ENCODE measurements at places on chromosomes 12 and 14.
A peak's percentile ranks its signal among the peaks of the same experiment; 100 is the strongest.

DNA sequence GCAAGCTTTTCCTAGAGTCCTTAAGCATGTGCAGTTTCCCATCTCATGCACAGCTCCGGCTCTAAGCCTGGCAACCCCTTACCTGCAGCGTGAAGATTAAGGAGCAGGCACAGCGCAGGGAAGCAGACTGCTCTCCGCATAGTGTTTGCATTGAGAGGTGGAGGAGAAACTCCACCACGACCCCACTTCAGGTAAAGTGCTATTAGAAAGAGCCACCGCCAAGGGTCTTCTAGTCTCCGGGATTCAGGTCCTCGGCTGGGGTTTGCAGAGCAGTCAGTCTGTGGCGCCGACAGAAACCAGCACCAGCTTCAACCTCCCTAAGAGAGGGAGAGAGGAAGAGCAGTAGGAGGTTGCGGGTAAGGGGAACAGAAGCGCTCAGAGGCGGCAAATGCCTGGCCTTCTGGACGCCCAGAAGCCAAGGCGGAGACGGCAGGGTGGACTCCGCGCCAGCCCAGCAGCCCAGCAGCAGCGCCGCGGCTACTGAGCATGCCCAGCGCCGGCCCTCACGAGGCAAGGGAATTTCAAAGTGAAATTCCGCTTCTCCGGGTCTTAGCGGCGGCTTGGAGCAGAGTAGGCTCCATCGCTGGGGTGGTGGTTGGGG lies at the start of gene PTPRR:
TSS of gene PTPRR (minus strand) at position 488 of the 601 bp plus-strand sequence. CDS start at position 140, 348 bp downstream.
- DNase-seq: no peak
- no peaks in the 10 kb centered on the region for H3K36me3 ChIP-seq
- H3K27ac ChIP-seq: no peak within 1 kb of the TSS
- H3K4me1 ChIP-seq: no peaks in the 10 kb centered on the region
- peaks cover 19% of the 10 kb centered on the region for H3K27me3 ChIP-seq
- H3K4me3 ChIP-seq: no peak within 1 kb of the TSS

DNA sequence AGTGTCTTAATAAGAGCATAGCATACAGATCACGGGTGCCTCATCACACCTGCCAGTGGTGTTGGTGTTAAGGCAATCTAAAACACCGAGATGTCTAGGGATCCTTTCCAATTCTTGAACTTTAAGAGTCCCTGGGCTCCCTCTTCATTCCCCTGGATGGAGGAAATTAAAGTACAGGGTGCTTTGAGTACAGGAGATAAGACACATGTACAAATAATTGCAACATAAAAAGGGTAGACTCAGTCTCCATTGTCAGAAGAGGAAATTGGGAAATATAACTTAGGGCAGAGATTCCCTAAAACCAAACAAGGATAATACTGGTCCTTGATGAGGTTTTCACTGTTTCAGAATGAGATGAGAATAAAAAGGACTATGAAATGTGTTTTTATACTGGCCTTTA lies 34.9 kb downstream of the SCFD1 start:
- no peaks in the 10 kb centered on the region for H3K27me3 ChIP-seq
- no peak for DNase-seq
- no peak overlapping the region for H3K4me3 ChIP-seq
- no peak overlapping the region for H3K27ac ChIP-seq
- H3K36me3 ChIP-seq: peaks cover 18% of the 10 kb centered on the region
- no peaks in the 10 kb centered on the region for H3K4me1 ChIP-seq

DNA sequence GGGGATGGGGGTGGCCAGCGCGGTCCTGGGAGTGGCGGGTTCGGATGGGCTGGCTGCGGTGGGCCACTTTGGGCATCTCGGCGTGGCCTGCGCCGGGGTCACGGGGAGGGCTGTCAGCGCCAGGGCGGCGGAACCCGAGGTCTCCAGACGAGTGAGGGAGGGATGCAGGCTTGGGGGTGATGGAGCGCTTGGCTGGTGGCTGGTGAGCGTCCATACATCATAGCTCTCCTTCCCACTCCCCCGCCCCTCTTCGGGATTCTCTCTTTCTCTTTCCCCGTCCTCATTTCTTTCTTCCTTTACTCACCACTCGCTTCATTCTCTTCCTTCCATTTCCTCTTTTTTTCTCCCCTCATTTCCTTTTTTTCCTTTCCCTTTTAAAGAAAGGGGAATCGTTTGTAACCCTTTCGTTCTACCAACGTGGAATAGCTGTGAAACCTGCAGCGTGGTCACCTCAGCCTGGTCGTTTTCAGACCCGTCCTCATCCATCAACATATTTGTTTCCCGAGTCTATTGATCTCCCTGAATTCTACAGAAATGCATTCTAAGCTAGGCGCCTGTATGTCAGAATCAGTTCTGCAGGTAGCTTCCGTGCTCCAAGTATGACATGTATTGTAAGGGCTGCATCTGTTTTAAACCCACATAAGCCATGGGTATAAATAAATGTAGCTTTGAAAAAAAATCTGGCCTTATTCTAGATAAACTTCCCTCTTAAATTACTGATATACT lies 260.3 kb upstream of the E2F7 start:
- H3K27ac ChIP-seq: no peak overlapping the region
- no peaks in the 10 kb centered on the region for H3K36me3 ChIP-seq
- DNase-seq: no peak

DNA sequence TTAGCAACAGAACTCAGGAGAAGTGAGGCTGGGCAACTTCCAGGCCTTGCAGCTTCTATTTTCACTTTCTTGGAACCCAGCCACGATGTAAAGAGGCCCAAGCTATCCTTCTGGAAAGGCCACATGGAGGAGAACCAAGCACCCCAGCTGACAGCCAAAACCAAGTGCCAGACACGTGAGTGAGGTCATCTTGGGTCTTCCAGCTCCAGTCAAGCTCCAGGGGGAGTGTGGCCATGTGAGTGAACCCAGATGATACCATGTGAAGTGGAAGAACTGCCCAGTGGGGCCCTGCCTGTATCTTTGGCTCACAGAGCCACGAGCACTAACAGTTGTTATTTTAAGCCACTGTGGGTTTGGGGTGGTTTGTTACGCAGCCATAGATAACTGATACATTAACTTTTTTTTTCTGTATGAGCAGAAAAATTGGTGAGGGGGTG lies 126.8 kb upstream of the MAP1LC3B2 start:
- H3K36me3 ChIP-seq: no peaks in the 10 kb centered on the region
- no peak overlapping the region for H3K27ac ChIP-seq
- DNase-seq: peak; percentile 32
- no peaks in the 10 kb centered on the region for H3K27me3 ChIP-seq
- no peak overlapping the region for H3K4me3 ChIP-seq
- peaks cover 41% of the 10 kb centered on the region for H3K4me1 ChIP-seq

- peaks cover 9% of the 10 kb centered on the region for H3K4me1 ChIP-seq
- H3K36me3 ChIP-seq: no peaks in the 10 kb centered on the region
- no peak overlapping the region for H3K4me3 ChIP-seq
- no peak for DNase-seq
These were observed 93.9 kb downstream of the DYRK2 start for GRCh38 chr12:67742461-67742860.

DNA sequence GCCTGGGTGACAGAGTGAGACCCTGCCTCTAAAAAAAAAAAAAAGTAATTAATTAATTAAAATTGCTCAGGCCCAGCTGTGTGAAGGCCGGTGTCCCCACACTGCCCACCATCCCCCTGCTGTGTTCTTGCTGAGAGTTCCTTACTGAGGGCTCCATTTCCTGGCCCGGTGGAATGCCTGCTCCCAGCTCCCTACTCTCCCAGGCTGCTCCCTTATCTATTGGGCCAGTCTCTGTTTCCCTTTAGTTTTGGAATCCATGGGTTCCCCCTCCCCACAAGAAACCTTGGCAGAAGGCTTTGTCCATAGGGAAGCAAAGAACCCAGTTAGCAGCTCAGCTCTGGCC lies 19.0 kb downstream of the MLXIP start:
- DNase-seq: no peak
- H3K4me1 ChIP-seq: peaks cover 62% of the 10 kb centered on the region
- H3K27ac ChIP-seq: peak overlapping the region; percentile 85
- H3K36me3 ChIP-seq: peaks cover 25% of the 10 kb centered on the region
- H3K27me3 ChIP-seq: no peaks in the 10 kb centered on the region

DNA sequence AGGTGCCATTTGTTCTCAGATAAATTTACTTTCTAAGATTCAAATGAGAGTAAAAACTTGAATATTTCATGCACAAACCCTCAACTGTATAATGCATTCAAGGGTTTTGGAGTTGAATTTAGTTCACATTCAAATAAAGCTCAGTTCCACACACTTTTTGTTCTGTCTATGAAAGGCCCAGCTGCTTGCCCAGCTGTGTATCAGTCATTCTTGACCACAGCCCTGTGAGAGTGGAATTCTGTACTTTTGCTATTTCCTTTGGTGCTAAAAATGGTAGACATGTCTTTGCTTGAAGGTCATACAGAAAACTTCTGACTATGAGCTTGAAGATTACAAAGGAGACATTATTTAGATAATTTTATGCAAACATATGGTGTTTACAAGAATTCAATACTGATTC lies 110.4 kb downstream of the KCNC2 start:
- no peaks in the 10 kb centered on the region for H3K36me3 ChIP-seq
- no peak overlapping the region for H3K27ac ChIP-seq
- no peaks in the 10 kb centered on the region for H3K27me3 ChIP-seq
- H3K4me1 ChIP-seq: no peaks in the 10 kb centered on the region
- H3K4me3 ChIP-seq: no peak overlapping the region

DNA sequence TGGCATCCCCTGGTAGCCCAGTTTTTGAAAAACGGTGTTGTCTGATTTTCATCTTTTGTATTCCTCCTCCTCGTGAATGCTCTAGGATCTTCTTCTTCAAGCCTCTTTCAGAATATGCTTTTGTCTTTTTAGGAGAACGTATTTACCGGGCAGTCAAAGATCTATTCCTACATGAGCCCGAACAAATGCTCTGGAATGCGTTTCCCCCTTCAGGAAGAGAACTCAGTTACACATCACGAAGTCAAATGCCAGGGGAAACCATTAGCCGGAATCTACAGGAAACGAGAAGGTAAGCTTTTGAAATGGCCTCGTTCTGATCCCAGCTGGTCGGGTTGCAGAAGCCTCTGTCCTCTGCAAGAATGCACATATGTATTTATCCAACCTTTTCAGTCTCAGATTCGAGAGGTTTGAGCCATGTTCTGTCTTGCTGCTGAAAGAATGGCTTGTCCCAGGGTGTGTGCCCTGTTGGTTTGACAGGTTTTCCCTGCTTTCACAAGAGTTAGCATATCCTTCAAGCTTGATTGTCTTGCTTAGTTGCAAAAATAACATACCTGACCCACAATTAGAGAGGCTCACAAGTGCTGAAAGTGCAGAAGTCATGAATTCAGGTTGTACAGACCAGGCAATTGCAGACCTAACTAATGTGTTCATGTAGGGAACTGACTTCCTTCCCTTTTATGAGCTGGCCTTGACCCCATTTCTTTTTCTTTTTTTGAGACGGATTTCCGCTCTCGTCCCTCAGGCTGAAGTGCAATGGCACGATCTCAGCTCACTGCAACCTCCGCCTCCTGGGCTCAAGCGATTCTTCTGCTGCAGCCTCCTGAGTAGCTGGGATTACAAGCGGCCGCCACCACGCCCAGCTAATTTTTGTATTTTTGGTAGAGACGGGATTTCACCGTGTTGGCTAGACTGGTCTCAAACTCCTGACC lies 6.8 kb downstream of the KMT5A start:
- peak overlapping the region; percentile 71 for H3K4me3 ChIP-seq
- peaks cover 22% of the 10 kb centered on the region for H3K4me1 ChIP-seq
- H3K27me3 ChIP-seq: no peaks in the 10 kb centered on the region
- no peak for DNase-seq
- H3K36me3 ChIP-seq: peaks cover 11% of the 10 kb centered on the region
- no peak overlapping the region for H3K27ac ChIP-seq

DNA sequence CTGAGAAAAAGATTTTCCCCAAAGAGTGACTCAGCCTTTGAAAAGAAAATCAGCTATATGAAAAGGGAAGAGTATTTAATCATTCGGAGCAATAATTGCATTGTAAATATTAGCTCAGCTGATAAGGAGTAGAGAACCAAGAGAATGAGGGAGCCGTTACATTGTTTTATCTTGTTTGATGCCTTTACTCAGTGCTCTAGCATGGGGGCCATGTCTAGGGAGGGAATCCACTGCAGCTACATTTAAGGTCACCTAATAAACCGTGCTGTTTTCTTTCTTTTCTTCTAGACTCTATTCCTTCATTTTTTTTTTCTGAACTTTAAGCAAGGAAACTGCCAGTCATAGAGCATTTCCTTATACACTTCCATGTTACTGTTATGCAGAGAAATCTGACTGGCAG lies 447.0 kb downstream of the DIO2 start:
- H3K27ac ChIP-seq: no peak overlapping the region
- no peaks in the 10 kb centered on the region for H3K4me1 ChIP-seq
- peaks cover 11% of the 10 kb centered on the region for H3K27me3 ChIP-seq
- H3K36me3 ChIP-seq: no peaks in the 10 kb centered on the region
- no peak overlapping the region for H3K4me3 ChIP-seq

Data from small intestine (tissue), 16 donors.